NCI-H1694 (cell line): ENCODE measurements at places on chromosomes 13 and 19.

- no peak for DNase-seq
Observed at GRCh38 chr19:33809960-33810359, 13.3 kb downstream of the KCTD15 start.

GRCh38 chr13:93151277-93151676, 75.3 kb upstream of the GPC6 start:
- no peak for DNase-seq

DNA sequence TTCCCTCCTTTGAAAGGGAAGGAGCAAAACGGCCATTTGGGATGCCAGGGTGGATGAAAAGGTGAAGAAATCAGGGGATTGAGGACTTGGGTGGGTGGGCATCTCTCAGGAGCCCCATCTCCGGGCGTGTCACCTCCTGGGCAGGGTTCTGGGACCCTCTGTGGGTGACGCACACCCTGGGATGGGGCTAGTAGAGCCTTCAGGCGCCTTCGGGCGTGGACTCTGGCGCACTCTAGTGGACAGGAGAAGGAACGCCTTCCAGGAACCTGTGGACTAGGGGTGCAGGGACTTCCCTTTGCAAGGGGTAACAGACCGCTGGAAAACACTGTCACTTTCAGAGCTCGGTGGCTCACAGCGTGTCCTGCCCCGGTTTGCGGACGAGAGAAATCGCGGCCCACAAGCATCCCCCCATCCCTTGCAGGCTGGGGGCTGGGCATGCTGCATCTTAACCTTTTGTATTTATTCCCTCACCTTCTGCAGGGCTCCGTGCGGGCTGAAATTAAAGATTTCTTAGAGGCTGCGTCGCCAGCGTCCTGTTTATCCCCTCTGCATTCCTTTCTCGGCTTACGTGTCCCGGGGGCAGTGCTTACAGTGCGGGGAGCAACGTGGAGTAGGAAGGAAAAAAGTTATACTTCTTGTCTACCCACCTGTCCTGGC, 15.2 kb upstream of the S1PR4 start:
- peak; percentile 55 for DNase-seq

GRCh38 chr19:54230031-54230430, 7.2 kb upstream of the LILRB3 start:
- DNase-seq = no peak

DNA sequence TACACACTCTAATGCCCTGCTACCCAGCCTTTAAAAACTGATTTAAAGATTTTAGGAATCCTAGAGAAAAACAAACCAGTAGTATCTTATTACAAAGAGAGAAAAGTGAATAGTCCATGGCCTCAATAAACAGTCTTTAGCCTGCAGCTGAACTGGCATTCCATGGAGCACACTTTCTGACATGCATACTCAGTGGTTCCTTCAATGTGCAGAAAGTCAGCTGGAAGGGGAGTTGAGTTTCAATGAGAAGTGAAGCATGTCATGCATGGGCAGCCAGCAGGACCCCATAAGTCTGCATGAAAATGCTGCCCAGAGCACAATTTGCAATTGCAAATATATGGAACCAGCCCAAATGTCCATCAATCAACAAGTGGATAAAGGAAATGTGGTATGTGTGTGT, 273.7 kb downstream of the UQCRFS1 start:
- DNase-seq = no peak
